ENCODE measurements at places on chromosomes 5 and 9. TPM values are rescaled to one million over a fixed set of nuclear protein-coding genes. Genes with fewer than 3 reads are reported as not detected.

Gene WDR31
- total RNA-seq, result 0.56 TPM

Gene GRIA1
- total RNA-seq, result not detected

Gene ZNF658
- 3.5 TPM for total RNA-seq

Gene CERT1
- 12.7 TPM for total RNA-seq

Gene PCSK5
- total RNA-seq, result 0.55 TPM

Gene ROR2
- not detected for total RNA-seq

Gene TAF11L10
- total RNA-seq, result not detected

Gene ITK
- total RNA-seq, result not detected

Gene DMRTA1
- 0.07 TPM for total RNA-seq

Gene SLC27A6
- not detected for total RNA-seq

Gene OBP2B
- total RNA-seq, result not detected

Gene TRAPPC13
- total RNA-seq, result 24.3 TPM

Gene MCTP1
- total RNA-seq, result 0.15 TPM

Gene EGFL7
- total RNA-seq, result not detected

Gene PKD2L2
- not detected for total RNA-seq

Gene SEC24A
- total RNA-seq, result 30.5 TPM

Gene FOCAD
- total RNA-seq, result 31.1 TPM

Gene SLCO6A1
- total RNA-seq, result not detected

Gene F2RL1
- total RNA-seq, result 6.3 TPM

Gene TOMM5
- 450 TPM for total RNA-seq

Gene IRX2
- total RNA-seq, result not detected

Gene PDE6A
- not detected for total RNA-seq

Gene PCDHA7
- 0.53 TPM for total RNA-seq

Gene CCL28
- not detected for total RNA-seq

Gene RASGEF1C
- total RNA-seq, result not detected

Gene DOCK2
- total RNA-seq, result not detected

Gene CDKN2AIPNL
- 51.2 TPM for total RNA-seq

Gene FAM221B
- not detected for total RNA-seq

Gene GNAQ
- 17.7 TPM for total RNA-seq

Gene EQTN
- not detected for total RNA-seq

Gene LCN15
- 0.29 TPM for total RNA-seq

Gene INSL4
- total RNA-seq, result not detected

Gene PLCXD3
- total RNA-seq, result not detected

Gene NDUFA8
- 112 TPM for total RNA-seq

Gene NLN
- 36.7 TPM for total RNA-seq

Gene NUTM2F
- 0.07 TPM for total RNA-seq

Gene MED27
- total RNA-seq, result 19.0 TPM

Gene MLANA
- 0.11 TPM for total RNA-seq

Gene MAMDC2
- total RNA-seq, result not detected

Gene FGF1
- not detected for total RNA-seq

Gene CD274
- total RNA-seq, result 0.49 TPM

Gene BARHL1
- total RNA-seq, result not detected

Gene SLCO4C1
- 9.6 TPM for total RNA-seq

Gene SOX30
- not detected for total RNA-seq

Gene OR13J1
- total RNA-seq, result not detected

Gene ADAMTS12
- total RNA-seq, result not detected

Gene IQGAP2
- total RNA-seq, result 83.3 TPM

Gene SLC36A3
- total RNA-seq, result not detected

Gene FAXDC2
- 3.0 TPM for total RNA-seq

Gene UBE2R2
- total RNA-seq, result 19.5 TPM
